Peyer's patch (tissue), 4 donors: ENCODE measurements at places on chromosomes 12 and 14. TPM values are rescaled to one million over a fixed set of nuclear protein-coding genes. Genes with fewer than 3 reads are reported as not detected.

- H3K36me3 ChIP-seq = no peaks in the 10 kb centered on the region
- no peak for DNase-seq
- H3K4me1 ChIP-seq = no peaks in the 10 kb centered on the region
- no peaks in the 10 kb centered on the region for H3K27me3 ChIP-seq
These were observed 70.3 kb downstream of the ACTN1 start for GRCh38 chr14:68908803-68909202.

GRCh38 chr14:94974422-94974821 is 182.9 kb downstream of the DICER1 start:
- no peak overlapping the region for H3K27ac ChIP-seq
- no peaks in the 10 kb centered on the region for H3K36me3 ChIP-seq
- H3K4me3 ChIP-seq = no peak overlapping the region
- DNase-seq = no peak

GRCh38 chr12:52419656-52420055 is 13.5 kb upstream of the KRT82 start:
- no peaks in the 10 kb centered on the region for H3K36me3 ChIP-seq
- no peak overlapping the region for H3K4me3 ChIP-seq
- DNase-seq = no peak
- H3K27me3 ChIP-seq = no peaks in the 10 kb centered on the region
- H3K4me1 ChIP-seq = no peaks in the 10 kb centered on the region

DNA sequence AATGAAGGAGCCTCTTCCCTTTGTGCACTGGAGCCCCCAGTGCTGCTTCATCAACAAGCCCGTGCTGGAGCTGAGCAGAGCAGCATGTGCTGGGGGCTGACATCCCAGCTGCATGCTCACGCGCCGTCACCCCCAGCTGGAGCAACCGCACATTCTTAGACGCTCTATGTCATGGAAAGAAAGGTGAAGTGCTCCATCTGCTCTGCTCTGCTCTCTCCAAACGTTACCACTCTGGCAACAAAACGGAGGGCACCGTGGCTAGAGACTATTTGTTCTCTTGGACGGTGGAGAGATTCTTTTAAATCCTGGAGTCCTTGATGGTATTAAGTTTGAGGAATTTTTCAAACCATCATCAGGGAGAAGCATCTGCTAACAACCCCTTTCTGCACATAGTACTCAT is 208.4 kb downstream of the C12orf75 start:
- H3K27me3 ChIP-seq = no peaks in the 10 kb centered on the region
- no peaks in the 10 kb centered on the region for H3K36me3 ChIP-seq
- no peak for DNase-seq
- H3K27ac ChIP-seq = no peak overlapping the region

GRCh38 chr12:31715283-31715825 is 13.5 kb downstream of the AMN1 start:
- peak overlapping the region; percentile 56 for H3K27ac ChIP-seq
- DNase-seq = no peak

- H3K4me3 ChIP-seq = no peak overlapping the region
- no peaks in the 10 kb centered on the region for H3K4me1 ChIP-seq
- DNase-seq = no peak
- no peak overlapping the region for H3K27ac ChIP-seq
These were observed 183.2 kb downstream of the TMEM117 start for GRCh38 chr12:44019118-44019517.

DNA sequence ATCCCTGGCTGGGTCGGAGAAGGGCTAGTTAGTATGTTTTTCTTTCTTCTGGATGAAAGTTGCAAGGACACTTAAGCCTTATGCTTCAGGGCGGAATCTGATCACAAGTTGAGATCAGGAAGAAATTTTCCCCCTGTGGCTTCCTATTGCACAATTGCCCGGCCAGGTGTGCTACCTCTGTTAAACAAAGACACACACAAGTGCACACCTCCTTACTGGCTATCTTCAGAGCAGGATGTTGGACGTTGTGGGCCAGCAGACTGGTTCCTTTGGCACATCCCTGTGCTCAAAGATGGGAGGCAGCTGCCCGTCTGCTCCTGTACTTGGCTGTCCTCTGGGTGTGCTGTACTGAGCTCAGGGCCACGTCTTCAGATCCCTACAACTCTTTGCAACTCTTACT is 19.1 kb downstream of the ETV6 start:
- no peak overlapping the region for H3K27ac ChIP-seq
- H3K36me3 ChIP-seq = no peaks in the 10 kb centered on the region
- no peak overlapping the region for H3K4me3 ChIP-seq
- no peaks in the 10 kb centered on the region for H3K4me1 ChIP-seq
- no peaks in the 10 kb centered on the region for H3K27me3 ChIP-seq

GRCh38 chr12:112862636-112863290 is 44.0 kb upstream of the OAS1 start:
- H3K27me3 ChIP-seq = no peaks in the 10 kb centered on the region
- H3K27ac ChIP-seq = no peak overlapping the region
- H3K36me3 ChIP-seq = no peaks in the 10 kb centered on the region
- H3K4me1 ChIP-seq = no peaks in the 10 kb centered on the region

DNA sequence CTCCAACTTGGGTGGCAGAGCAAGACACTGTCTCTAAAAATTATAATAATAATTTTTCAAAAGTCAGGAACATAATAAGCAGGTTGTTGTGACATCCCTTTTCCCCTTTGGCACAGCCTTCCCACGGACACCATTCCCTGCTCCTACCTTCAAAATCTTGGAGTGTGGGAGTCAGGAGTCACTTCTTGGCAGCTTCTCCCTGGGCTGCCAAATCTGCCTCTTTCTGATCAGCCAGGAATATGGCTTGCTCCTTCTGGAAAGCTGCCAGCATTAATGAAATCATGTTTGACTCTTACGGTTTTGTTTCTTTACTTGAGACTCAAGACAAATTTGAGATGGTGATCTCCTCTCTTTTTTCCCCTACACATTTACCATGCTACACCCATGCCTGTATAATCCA is 391.4 kb upstream of the SYT1 start:
- H3K4me3 ChIP-seq = no peak overlapping the region
- no peaks in the 10 kb centered on the region for H3K4me1 ChIP-seq
- no peaks in the 10 kb centered on the region for H3K27me3 ChIP-seq
- DNase-seq = no peak
- H3K27ac ChIP-seq = no peak overlapping the region
- H3K36me3 ChIP-seq = no peaks in the 10 kb centered on the region

DNA sequence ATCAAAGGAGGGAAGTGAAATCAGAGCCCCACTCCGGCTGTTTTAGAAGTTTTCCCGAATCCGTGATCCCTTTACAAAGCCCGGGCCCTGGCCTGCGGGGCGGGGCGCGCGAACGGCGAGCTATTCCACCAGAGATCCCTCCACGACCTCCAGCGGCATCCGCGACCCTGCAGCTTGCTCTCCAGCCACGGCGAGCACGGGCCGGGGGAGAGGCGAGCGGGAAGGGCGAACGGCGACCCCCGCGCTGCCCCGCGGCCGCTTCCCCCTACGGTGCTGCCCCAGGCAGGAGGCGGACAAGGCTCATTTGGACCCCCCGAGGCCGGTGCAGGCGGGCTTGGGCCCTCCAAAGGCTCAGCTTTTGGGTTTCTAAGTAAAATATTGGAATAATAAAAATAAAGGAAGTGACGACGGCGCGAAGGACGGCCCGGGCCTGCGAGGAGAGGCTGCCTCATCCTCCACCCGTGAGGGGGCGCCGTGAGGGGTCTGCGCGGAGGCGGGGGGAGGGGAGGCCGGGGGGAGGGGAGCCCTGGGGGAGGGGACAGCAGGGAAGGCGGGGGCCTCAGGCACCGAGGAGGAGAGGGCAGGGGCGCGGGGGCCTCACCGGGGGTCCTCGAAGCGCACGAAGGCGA is 613 bp downstream of the SRSF9 start:
- peak; percentile 56 for DNase-seq
- H3K4me3 ChIP-seq = peak overlapping the region; percentile 92
- no peaks in the 10 kb centered on the region for H3K36me3 ChIP-seq

DNA sequence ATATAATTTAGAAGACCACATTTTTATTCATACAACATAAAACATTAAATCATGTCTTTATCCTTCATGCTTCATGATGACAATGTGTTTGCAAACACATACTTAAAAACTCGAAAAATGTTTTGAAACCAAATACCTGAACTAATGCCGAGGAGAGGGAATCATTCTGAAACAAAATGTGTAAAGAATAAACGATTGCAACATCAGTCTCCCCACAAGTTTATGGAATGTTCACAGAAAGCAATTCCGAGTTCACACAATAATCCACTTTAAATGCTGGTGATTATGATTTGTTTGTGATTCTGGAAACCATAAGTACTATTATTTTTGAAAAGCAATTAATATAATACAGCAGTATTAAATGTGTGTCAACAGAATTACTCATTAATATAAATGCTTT is 84.5 kb upstream of the PDZRN4 start:
- no peak for DNase-seq
- H3K4me3 ChIP-seq = no peak overlapping the region
- H3K4me1 ChIP-seq = no peaks in the 10 kb centered on the region
- H3K27ac ChIP-seq = no peak overlapping the region

- peaks cover 45% of the 10 kb centered on the region for H3K4me1 ChIP-seq
- no peaks in the 10 kb centered on the region for H3K36me3 ChIP-seq
- H3K27me3 ChIP-seq = no peaks in the 10 kb centered on the region
- peak overlapping the region; percentile 22 for H3K4me3 ChIP-seq
- H3K27ac ChIP-seq = peak overlapping the region; percentile 97
- peak; percentile 54 for DNase-seq
These were observed 4.2 kb downstream of the RHOF start for GRCh38 chr12:121789233-121789781.

DNA sequence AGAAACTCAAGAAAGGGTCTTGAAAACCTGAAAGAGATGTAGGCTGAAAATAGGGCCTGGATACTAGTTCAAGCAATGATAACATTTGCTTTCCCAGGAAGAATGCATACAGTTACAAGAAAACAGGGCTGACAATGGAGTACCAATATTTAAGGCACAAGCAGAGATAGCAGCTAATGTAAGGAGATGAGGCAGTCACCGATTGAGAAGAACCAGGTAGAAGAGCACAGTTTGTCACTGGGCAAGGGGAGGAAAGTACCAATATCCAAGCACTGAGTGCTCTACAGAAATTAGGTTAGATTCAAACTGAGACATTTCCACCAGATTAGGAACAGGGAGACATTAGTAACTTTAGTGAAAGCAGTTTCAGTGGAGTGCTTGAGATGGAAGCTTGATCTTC is 19.9 kb downstream of the RPS6KA5 start:
- no peak overlapping the region for H3K27ac ChIP-seq
- no peaks in the 10 kb centered on the region for H3K36me3 ChIP-seq
- DNase-seq = no peak
- no peak overlapping the region for H3K4me3 ChIP-seq
- no peaks in the 10 kb centered on the region for H3K27me3 ChIP-seq
- no peaks in the 10 kb centered on the region for H3K4me1 ChIP-seq

Gene PROX2
- total RNA-seq = not detected

Gene ACOT4
- 4.8 TPM for total RNA-seq

Gene IKZF4
- 3.1 TPM for total RNA-seq

Gene DAO
- 1.2 TPM for total RNA-seq

Gene KRT83
- total RNA-seq = not detected

Gene LPAR5
- 26.7 TPM for total RNA-seq

Gene RIPK3
- 70.1 TPM for total RNA-seq

Gene TEX52
- not detected for total RNA-seq

Gene CLEC6A
- not detected for total RNA-seq

Gene GPR65
- 1.3 TPM for total RNA-seq
